ENCODE measurements at places on chromosomes 6 and 20. TPM values are rescaled to one million over a fixed set of nuclear protein-coding genes. Genes with fewer than 3 reads are reported as not detected.

FRMD1 gene
- total RNA-seq, result not detected

DDX43 gene
- 1.7 TPM for total RNA-seq

SLC24A3 gene
- total RNA-seq, result not detected

TBXT gene
- total RNA-seq, result not detected

C20orf141 gene
- total RNA-seq, result not detected

CDSN gene
- not detected for total RNA-seq

MACROD2 gene
- total RNA-seq, result 0.85 TPM

ACTL10 gene
- 2.2 TPM for total RNA-seq

SPACA1 gene
- total RNA-seq, result not detected

DUSP15 gene
- 0.34 TPM for total RNA-seq

MRS2 gene
- total RNA-seq, result 28.8 TPM

RIN2 gene
- total RNA-seq, result 88.0 TPM

SLC35F1 gene
- total RNA-seq, result not detected

SAMD3 gene
- total RNA-seq, result not detected

MAFB gene
- total RNA-seq, result 3.4 TPM

DYNLT2 gene
- total RNA-seq, result 0.74 TPM

GTSF1L gene
- not detected for total RNA-seq

PRL gene
- total RNA-seq, result not detected

UBR2 gene
- 37.6 TPM for total RNA-seq

OXT gene
- not detected for total RNA-seq

DSP gene
- total RNA-seq, result 95.4 TPM

L3MBTL1 gene
- 8.2 TPM for total RNA-seq

MCCD1 gene
- not detected for total RNA-seq

SLC32A1 gene
- total RNA-seq, result not detected

HUS1B gene
- total RNA-seq, result 1.5 TPM

DAAM2 gene
- 0.14 TPM for total RNA-seq

DLK2 gene
- total RNA-seq, result 0.60 TPM

TMEM151B gene
- not detected for total RNA-seq

SLC22A2 gene
- total RNA-seq, result not detected

LRRC1 gene
- total RNA-seq, result 68.8 TPM

SAMD5 gene
- 1.1 TPM for total RNA-seq

LY6G6D gene
- total RNA-seq, result not detected

HMGCLL1 gene
- not detected for total RNA-seq

C6orf58 gene
- total RNA-seq, result not detected

PABPC1L gene
- 1.3 TPM for total RNA-seq

HSPA12B gene
- 16.7 TPM for total RNA-seq

VSTM2L gene
- total RNA-seq, result 0.51 TPM

GJA1 gene
- total RNA-seq, result 482 TPM

CST5 gene
- total RNA-seq, result not detected

DOP1A gene
- total RNA-seq, result 22.3 TPM

Measured in dermis blood vessel endothelial cell (primary cell).